ENCODE measurements at places on chromosomes 7 and 10. TPM values are rescaled to one million over a fixed set of nuclear protein-coding genes. Genes with fewer than 3 reads are reported as not detected.

GRCh38 chr7:45072131-45073030 lies 16.4 kb downstream of the NACAD start:
- DNase-seq = no peak

GRCh38 chr7:144775749-144776148 lies 60.1 kb downstream of the TPK1 start:
- DNase-seq = no peak

DNA sequence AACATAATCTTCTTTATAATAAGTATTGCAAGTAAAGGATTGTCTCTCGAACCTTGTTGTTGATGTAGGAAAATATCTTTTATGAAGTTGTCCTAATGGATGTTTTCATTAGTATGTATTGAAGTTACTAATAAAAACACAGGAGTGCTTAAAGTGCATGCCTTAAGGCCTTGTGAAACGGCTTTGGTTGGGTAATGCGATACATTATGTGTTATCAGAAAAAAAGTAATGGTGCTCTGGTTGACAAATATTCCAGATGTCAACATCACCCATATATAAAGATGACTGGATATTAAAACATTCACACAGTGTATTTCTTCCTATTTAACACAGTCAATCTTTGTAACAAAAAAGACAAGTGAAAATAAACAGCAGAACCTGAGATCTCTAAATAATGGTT lies 310.7 kb downstream of the PRKG1 start:
- DNase-seq = no peak

DNA sequence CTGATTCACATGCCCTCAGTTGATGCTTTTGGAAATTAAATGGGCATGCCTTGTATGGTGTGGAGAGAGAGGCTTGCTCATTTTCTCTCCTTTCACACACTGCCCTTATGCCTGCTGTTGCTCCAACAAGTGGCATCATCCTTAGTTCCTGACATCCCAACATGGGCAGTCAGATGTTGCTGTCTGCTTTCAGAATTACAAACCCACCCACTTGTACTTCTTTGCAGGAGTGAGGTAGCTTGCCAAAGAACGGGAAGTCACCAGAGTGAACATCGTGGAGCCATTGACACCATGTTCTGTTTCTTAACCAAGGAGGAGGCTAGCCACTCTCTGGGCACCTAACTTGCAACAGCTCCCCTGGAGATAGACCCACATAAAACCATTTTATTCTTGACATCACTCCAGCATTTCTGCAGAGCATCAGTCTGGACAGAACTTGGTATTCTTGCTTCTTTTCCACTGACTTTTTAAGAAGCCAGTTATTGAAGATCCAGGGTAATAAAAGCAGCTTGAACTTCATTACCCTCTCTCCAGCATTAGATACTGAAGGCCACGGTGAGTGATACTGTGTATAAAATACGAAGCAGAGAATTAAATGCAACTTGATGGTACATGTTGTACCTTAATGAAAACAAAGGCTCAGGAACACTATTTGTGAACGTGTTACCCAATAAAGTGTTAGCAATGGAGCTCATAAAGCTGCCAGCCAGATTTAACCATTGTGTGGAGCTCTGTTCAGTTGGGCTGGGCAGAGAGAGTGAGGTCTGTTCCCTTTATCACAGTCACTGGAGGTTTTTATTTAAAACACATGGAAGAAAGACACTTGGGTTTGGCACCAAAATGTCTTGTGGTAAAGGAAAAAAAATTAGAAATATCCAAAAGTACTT lies 195.8 kb upstream of the HABP2 start:
- peak; percentile 18 for DNase-seq

MYOF gene
- 381 TPM for total RNA-seq

CC2D2B gene
- total RNA-seq = 0.09 TPM

SRRM3 gene
- 1.3 TPM for total RNA-seq

VWC2 gene
- not detected for total RNA-seq

PLPP4 gene
- total RNA-seq = not detected

RASSF4 gene
- 3.8 TPM for total RNA-seq

SUN3 gene
- total RNA-seq = not detected
